ENCODE measurements at places on chromosomes 1 and 21.

DNA sequence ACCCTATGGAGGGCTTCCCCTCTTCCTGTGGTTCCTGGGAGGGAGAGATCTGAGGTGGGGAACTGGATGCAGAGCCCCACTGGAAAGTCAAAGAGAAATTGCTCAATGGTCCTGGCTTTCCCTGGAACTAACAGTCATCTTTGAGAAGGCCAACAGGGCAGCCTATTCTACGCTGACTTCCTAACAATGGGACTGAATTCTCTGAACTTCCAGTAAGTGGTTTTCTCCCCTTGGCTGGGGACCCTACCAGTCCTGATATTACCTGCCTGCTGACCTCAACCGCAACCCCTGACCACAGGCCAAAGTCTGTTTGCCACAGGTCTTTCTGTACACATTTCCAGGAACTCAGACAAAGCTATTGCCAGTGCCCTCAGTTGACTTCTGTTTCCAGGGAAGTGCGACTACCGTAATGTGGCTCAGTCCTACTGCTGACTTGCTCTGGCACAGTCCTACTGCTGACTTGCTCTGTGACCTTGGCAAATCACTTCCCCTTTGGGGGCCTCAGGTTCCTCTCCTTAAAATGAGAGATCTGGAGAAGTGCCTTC is 55.3 kb downstream of the C8B start:
- no peak for DNase-seq

DNA sequence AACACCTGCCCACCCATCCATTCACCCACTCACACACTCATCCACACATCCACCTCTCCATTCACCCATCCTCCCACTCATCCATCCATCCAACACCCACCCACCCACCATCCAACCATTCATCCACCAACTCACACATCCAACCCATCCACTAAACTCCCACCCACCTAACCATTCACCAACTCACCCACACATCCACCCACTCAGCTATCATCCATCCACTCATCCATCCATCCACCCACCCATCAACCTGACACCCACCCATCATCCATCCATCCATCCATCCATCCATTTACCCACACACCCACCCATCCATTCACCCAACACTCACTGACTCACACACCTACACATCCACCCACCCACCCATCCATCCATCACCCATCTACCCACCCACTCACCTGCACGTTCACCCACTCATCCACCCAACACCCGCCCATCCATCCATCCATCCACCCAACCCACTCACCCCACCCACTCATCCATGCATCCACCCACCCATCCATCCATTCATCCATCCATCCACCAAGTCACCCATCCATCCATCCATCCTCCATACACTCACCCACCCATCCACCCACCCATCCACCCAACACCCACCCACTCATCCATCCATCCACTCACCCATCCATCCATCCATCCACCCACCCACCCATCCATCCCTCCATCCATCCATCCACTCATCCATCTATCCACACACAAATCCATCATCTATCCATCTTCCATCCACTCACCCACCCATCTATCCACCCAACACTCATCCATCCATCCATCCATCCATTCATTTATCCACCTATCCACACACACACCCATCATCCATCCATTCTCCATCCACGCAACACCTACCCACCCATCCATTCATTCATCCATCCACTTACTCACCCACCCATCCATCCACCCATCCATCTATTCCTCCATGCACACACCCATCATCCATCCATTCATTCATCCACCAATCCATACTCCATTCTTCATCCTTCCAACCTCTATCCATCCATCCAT is 17.4 kb upstream of the PRDM16 start:
- no peak for DNase-seq

DNA sequence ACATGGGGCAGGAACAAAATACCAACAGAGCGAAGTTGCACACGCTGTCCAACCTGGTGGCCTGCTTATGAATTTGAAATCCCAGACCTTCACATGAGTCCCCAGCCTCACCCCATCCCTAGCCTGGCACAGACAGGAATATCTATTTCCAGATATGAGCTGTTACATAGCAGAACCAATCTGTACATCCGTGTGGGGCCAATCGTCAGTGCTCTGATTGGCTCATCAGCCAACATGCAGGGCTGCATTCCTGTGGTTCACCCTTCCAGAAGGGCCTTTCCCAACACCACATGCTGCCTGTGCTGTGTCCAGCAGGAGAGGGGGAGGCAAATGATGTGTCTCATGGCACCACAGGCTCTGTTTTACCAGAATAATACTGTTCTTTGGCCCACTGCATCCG is 31.3 kb downstream of the CCN1 start:
- DNase-seq = no peak

- no peak for DNase-seq
These were observed 18.6 kb upstream of the PAX7 start for GRCh38 chr1:18612073-18612472.

- DNase-seq = no peak
These were observed 11.8 kb upstream of the NTMT2 start for GRCh38 chr1:170133766-170134495.

DNA sequence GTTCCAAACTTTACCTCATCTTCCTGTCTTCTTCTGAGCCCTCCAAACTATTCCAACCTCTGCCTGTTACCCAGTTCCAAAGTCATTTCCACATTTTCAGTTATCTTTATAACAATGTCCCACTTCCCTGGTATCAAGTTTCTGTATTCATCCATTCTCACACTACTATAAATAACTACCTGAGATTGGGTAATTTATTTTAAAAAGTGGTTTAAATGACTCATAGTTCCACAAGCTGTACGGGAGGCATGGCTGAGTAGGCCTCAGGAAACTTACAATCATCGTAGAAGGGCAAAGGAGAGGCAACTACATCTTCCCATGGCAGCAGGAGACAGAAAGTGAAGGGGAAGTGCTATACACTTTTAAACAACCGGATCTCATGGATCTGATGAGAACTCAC is 428.5 kb upstream of the RGS18 start:
- no peak for DNase-seq

DNA sequence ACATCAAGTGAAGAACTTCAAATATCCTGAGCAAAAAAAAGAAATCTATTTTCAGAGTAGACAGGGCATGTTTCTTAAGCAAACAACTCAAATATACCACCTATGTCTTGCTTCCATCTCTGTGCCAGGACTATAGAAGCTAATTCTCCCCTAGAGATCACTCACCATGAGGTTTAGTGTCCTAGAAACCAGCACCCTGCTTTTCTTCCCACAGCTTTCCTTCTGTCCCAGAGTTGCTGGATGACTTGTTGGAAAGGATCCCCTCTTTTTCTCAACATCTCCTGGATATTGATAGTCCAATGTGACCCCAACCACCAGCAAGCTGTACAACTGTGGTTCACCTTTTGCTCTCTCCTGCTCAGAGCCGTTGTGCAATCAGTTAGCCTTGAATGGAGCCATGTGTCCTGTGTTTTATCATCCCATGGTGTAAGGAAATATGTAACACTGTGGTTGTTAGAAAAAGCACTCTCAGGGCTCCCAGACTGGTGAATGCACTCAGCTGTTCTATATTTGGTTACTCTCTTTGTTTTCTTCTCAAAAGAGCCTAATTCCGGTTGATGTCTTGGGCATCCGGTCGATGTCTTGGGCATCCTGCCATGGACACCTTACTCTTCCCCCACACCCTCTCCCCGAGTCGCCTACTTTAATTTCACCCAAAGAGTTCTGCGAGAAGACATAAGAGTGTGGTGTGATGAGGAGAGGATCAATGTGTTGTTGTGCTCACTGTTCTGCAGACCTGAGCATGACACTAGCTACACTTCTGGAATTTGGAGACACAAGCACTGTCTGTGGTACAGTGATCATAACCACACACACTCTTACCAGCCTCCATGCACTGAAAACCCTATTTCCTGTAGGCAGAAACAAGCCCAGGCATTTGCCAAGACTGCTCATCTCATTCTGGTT is 1.7 kb downstream of the TNFSF4 start:
- DNase-seq = no peak

DNA sequence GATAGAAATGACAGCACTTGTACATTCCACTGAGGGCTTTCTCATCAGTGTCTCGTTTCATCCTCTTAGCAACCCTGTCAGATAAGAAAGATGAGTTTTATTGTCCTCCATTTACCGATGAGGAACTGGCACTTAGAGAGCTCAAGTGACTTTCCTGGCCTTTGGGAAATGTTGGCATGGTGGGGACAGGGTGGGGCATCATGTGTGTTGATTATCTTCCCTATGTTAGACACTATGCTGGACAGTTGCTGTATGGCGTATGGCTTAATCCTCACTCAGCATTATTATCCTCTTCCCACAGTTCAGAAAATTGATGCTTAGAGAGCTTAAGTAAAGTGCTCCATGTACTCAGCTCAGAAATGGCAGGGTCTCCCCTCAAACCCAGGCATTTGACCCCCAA is 163.2 kb downstream of the CAMTA1 start:
- no peak for DNase-seq

DNA sequence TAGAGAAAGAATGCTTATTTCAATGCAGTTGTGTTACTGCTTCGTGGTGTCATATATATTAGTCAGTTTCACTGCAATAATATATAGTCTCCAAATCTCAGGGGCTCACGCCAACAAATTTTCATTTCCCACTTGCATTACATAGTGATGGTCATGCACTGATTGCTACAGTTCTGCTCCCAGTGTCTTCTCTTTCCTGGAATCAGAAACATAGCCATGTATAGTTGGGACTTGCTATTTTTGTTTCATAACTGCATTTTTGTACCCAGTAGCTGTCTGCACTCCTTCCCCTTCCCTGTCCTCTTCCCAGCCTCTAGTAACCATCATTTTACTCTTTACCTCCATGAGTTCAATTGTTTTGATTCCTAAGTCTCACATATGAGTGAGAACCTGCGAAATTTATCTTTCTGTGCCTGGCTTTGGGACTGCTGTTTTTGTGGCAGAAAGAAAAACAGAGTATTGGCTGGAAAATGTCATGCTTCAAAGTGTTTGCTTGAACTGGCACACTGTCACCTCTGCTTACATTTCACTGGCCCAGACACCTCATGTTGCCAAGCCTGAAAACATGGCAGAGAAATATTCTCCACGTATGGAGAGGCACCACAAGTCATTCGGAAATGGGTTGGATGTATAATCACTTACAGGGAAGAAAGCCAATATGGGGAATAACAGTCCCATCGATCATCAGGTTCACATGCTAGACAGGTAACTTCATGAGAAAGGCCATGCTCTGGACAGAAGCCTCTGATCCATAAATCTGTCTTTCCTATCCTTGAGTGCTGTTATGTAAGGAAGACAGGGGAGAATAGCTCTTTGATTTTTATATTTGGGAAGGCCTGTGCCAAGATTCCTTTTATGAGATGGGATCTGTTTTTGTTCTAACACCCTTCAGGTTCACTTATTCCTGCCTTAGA is 60.4 kb upstream of the BACH1 start:
- no peak for DNase-seq

- no peak for DNase-seq
These were observed 31.1 kb downstream of the EDARADD start for GRCh38 chr1:236425031-236425663.

- no peak for DNase-seq
These were observed 1.4 kb downstream of the PEA15 start for GRCh38 chr1:160206421-160207117.

GRCh38 chr1:61448914-61449313 is 276.0 kb downstream of the TM2D1 start:
- no peak for DNase-seq

- no peak for DNase-seq
These were observed 17.6 kb downstream of the TNNT2 start for GRCh38 chr1:201359873-201360210.

DNA sequence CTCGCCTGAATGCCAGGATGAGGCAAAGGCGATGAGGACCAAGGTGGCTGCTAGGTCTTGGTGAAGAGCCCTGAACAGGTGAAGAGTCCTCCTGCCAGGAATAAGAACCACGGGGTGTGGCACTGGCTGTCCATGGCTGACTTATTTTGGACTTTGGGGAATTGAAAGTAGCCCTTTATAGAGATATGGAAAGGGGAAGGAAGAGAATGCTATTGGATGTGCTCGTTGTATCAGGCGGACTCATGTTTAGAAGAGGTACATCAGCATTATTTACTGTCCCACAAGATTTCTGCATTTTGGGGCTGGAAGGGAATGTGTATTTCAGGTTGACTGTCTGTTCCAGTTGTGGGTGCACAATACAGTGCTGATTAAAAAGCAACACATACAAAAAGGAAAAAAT is 465.8 kb downstream of the DSCAM start:
- no peak for DNase-seq

DNA sequence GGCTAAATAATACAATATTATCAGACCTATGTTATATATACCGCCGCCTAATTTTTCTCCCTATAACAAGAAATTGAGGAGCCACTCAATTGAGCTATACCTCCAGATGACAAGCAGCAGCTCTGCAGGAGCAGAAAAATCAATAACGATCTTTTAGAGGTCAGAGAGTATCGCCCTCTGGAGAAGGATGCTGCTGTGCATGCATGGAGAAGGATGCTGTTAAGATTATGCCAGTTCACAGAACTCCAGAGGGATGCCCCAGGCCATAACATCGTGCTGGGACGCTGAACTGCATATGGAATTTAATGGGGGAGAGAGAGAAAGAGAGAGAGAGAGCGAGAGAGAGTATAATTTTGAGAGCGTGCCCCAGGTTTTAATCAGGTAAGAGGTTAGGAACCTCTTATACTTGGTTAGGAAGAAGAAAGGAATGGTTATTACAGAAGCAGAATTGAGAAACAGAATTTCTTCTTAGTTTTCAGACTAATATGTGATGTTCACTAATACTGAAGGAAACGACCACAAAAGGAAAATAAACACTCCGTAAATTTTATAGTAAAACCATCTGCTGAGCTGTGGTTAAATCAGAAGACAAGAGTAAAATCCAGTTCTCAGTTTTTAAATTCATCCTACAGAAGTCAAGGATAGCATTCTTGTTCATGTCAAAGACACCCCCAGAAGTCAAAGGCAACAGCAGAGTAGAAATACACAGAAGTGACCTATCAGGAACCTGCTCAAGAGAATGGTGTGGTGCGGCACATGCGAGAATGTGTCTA is 111.1 kb downstream of the SMYD2 start:
- no peak for DNase-seq

DNA sequence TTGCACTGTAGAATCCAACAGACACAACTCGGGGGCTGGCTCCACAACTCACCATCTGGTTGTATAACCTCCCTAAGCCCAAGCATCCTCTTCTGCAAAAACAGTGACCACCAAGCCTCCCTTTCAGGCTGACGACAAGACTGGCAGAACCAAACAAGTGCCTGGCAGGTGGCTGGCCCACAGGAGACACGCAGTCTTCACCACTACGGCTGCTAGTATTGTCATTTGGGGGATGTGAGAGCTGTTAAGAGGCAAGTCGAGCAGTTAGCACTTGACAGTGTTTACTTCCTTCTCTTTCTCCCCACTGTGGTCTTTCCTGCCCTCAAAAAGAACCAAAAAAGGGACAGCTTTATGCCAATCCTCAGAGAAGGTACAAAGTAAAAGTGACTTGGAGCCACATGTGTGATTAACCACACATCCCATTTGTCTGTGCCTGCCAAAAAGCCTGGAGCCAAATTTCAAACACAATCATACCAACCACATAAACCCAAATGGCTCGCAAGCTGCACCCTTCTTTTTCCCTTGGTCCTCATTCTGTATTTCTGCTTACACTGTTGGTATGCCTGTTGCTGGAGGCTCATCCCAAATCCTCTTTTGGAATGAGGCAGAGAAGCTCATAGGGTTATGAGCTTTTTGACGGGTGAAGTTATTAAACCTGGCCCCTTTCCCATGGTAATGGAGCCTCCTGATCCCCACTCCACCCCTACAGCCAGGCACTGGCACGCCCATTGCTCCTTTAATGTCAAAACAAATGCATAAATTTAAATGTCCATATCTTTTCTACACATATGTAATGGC is 94.1 kb downstream of the TGFBR3 start:
- no peak for DNase-seq

Data from NCI-H774 (cell line).